ENCODE measurements at places on chromosomes 2 and 18.

- DNase-seq: no peak
Measured at GRCh38 chr18:74831571-74832250, 234.0 kb downstream of the ZNF407 start.

GRCh38 chr2:61750624-61751023 lies 103.2 kb downstream of the FAM161A start:
- DNase-seq: peak; percentile 37

DNA sequence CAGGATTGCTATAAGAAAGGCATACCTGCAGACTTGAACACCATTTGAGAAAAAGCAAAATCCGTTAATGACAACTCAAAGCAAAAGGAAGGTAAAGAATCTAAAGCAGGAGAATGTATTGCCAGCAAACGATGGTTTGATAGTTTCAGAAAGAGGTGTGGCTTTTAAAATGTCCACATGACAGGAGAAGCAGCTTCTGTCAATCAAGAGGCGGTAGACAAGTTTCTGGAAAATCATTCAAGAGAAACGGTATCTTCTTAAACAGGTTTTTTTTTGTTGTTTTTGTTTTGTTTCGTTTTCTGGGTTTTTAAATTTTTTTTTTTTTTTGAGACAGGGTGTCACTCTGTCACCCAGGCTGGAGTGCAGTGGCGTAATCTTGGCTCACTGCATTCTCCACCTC lies 13.8 kb downstream of the CLEC4F start:
- DNase-seq: no peak

DNA sequence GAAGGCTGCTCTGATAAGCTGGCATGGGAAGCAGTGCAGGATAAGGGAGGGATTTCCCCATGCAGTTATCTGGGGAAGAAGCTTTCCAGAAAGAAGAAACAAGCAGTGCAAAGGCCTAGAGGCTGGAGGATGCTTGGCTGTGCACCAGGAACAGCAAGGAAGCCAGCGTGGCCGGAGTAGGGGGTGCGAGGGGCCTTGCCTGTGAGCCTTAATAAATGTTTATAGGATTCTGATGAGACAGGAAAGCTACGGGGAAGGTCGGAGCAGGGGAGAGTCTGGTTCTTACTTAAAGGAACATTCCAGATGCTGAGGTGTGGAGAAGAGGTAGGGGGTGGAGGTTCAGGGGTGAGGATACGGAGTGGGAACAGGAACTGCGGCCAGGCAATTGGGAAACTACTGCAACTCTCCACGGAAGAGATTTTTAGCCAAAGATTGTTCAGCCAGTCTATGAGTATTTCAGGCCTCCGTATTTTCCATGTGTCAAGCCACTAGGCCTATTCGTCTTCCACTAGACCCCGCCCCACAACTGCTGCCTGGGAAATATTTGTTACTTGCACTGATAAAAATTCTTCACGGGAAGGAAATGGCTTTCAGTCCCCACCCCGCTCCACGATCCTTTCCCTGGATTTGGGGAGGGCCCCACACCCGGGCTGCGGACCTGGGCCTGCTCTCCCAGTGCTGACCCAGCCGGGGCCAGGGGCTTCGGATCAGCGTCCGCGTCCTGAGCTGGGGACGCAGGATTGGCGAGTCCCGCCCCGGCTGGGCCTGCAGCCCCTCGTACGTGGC lies 516 bp downstream of the EIF2AK2 start:
- DNase-seq: peak; percentile 40

DNA sequence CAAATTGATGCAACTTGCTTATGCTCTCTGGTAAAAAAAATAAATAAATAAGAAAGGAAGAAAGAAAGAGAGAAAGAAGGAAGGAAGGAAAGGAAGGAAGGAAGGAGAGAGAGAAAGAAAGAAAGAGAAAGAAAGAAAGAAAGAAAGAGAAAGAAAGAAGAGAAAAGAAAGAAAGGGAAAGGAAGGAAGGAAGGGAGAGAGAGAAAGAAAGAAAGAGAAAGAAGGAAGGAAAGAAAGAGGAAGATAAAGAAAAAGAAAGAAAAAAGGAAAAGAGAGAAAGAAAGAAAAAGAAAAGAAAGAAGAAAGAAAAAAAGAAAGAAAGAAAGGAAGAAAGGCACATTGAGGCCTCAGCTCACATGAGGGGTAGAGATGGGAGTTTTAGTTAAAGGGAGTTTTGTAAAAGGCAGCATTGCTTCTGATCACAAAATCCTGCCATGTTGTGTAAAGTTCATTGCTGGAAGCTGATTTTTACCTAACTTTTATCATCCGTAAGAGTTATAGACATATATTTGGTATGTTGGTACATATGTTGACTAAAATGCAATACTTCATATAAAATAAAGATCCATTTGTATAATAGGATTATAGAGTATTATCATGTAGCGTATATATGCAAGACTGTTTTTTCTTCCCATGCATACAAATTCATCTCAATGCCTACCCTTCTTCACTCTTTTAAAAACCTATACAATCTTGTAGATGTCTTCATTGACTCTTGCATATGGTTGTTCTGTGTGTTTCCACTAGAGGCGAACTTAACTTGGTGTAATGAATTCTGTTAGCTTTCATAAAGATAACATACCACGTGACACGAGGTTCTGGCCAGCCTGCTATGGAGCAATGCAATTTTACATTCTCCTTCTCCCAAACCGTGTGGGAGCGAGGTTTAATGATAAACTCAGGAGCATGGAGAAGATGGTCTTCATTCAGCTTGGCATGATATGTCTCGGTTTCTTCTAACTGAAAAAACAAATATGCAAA lies 32.8 kb downstream of the MYOM1 start:
- DNase-seq: no peak

GRCh38 chr2:60808330-60808801 lies 52.3 kb downstream of the PAPOLG start:
- DNase-seq: no peak

DNA sequence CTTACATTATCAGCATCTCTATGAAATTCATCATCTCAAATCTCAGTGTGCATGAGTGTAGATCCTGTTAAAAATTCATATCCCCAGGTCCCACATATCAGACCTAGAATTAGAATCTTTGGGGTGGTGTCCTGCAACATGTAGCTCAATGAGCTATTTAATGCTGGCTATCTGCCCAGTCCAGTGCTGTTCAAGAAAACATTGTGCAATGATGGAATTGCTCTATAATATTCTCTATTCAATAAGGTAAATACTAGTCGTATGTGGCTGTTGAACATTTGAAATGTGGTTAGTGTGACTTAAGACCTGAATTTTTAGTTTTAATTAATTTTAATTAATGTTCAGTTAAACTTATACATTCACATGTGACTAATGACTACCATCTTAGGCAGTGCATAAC lies 127.4 kb downstream of the NOL4 start:
- no peak for DNase-seq

DNA sequence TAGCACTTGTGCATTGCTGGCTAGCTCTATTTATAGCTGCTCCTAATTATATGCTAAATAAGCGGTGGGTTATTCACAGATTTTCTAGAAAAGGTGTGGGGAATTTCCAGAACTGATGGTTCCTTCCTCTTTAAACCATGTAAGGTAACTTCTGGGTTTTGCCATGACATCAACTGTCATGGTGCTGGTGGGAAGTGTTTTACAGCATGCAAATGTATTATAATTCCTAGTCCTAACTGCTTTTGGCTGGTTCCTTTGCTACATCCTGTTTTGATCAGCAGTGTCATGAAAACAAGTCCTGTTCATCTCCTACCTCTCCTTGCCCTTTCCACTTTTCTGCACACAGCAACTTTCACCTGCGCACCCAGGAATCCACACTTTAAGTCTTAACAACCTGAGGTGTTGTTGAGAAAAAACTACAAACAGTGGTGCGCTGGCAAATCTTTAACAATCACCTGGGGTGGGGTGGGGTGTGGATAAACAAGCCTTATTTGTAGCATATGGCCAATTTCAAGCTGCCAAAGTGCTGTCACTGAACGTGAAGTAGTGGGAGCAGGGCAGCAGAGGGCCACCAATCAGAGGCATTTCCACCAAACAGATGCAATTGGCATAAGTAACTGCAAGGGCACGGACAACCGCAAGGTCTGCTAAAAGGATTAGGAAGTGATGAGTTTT lies 33.4 kb upstream of the SKOR2 start:
- DNase-seq: no peak

DNA sequence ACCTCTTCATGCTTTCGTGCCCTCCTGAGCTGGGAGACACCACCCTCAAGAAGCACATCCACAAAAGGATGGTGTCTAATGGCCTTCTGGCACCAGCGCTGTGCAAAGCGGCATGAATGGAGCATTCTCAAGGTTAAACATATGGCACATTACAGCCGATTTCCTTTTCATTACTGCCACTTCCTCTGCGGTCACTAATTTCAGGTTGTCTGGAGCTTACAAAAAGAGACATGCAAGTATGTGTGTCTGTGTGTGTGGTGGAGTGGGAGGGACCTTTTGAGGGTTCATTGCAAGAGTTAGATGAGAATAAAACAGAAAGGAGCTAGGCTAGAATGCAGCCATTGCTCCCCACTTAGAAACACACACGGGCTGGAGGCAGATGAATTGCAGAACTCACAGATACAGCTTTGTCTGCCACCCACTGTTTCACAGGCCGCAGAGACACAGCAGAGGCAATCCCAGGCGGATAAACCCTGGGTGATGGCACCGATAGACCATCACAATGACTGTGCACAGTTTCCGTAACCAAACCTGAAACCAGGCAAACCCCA lies 76.0 kb downstream of the TGIF1 start:
- no peak for DNase-seq

DNA sequence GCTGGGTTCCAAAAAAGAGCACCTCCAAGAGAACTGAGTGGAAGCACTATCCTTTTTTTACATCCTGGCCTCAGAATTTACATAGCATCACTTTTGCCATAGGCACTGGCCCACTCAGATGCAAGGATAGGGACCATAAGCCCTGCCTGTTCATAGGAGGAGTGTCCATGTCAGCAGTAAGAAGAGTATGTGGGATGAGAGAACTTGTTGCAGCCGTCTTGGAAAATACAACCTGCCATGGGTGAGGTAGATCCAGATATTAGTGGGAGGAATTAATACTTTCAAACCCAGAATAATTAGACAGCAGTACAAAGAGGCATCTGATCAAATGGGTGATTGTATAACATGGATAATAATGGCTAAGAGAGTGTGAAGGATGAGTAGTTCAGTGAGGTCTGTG lies 110.7 kb upstream of the CELF4 start:
- no peak for DNase-seq

DNA sequence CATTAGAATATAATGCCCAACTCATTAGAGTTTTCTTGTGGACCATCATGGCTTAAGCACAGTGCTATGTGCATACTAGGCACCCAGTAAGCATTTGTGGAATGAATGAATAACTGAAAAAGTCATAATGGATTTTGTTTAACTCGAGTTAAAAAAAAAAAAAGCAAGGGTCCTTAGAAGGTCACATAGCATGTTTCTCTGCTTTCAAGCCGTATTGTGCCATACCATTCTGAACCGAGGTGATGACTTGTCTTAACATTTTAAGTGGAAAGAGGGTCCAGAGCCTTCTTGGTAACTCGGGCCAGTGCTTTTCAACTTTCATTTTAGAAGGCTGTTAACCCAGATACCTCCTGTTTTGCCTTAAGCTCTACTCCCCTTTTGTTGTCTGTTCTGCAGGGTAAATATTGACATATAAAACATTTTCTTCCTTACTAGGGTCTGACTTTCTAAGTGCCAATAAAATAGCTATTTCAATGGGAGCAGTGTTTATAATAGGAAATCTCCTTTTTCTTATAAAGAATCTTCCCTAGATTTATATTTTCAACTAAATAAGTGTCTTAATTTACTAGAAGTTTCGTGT lies 787 bp upstream of the ADGRF3 start:
- no peak for DNase-seq

DNA sequence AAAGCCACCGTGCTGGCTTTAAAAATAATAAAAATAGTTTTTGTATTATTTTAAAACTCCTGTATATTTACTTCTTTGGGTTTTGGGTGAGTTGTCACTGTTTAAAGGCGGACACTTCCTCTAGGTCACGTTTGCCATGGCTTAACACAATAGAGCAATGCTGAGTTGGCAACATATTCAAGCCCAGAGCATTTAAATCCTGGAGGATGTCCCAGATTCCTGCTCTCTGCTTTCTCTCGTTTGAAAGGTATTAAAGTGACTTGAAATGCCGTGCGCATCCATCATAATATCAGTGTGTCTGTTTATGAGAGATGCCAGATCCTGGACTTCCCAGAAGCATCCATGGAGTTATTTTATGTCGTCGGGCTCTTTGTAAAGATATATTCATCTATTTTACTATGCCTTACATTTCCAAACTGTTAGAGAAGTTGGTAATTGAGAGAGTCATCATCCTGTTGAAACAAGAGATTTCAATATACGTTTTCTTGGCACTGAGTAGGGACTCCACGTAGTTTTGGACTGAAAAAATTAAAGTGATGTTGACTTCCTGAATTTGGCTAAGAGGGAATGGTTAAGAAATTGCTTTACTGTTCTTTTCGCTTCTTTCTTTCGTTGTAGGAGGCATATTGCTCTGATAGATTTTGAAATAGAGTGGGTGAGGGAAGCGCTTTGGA lies 150.6 kb downstream of the ZNF236 start:
- no peak for DNase-seq

GRCh38 chr18:47285456-47285855 lies 34.0 kb upstream of the SKOR2 start:
- no peak for DNase-seq

GRCh38 chr2:9189901-9190300 lies 16.7 kb upstream of the ASAP2 start:
- DNase-seq: no peak

- DNase-seq: no peak
Measured at GRCh38 chr2:239579524-239580198, 178.8 kb upstream of the HDAC4 start.

- no peak for DNase-seq
Measured at GRCh38 chr18:45197526-45197970, 417.7 kb upstream of the SLC14A2 start.

DNA sequence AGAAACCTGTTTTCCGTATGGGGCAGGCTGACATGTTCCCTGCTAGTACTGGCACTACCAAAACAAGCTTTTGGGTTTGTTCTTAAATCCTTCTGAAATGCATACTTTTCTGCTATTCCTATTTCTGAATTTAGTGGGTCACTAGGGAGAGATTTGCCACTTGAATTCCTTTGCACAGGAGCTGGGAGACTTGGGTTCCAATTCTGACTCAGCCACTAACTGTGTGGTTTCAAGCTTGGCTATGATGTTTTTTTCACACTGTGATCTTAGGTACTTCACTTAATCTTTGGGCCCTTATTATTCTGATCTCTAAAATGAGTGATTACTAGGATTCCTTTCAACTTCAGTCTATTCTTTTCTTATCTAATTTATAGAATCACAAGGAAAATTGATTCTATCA lies 105.5 kb downstream of the BCL11A start:
- no peak for DNase-seq

DNA sequence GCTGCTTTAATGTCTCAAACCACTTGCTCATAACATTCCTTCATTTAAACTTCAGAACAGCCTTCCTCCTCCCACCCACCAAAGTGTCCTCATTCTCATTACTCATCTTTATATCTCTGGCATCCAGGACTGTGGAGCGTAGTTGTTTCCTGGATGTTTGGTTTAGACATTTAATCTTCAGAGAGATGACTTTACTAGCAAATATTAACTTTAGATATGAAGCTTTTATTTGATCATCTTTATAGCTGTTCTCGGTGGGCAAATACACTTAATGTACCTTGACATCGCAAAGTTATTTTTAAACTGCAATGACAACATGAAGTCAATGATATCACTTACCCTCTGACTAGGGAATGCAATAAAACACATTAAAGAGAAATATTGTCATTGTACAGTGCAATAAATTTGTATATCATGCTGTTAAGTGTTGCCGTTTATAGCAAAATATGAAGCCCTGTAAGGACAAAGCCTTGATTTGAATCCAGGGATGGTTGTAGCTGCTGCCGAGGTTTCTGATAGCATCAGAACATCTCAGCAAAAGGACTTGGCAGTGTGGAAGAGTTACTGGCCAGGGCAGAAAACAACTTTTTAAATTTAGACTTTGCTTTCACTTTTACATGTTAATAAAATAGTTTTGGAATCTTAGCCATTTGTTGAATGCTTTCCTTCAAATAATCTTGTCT lies 4.6 kb upstream of the LAMA3 start:
- peak; percentile 96 for DNase-seq
